LHCN-M2 (cell line): ENCODE measurements at places on chromosomes 7 and 10. TPM values are rescaled to one million over a fixed set of nuclear protein-coding genes. Genes with fewer than 3 reads are reported as not detected.

GRCh38 chr7:31096877-31097258 is 44.8 kb downstream of the ADCYAP1R1 start:
- DNase-seq = no peak

PDK4 gene
- 0.45 and 0.46 TPM in 2 replicates for total RNA-seq

BBIP1 gene
- 23.1 and 27.8 TPM in 2 replicates for total RNA-seq

GRCh38 chr10:106424981-106425380 is 739.5 kb downstream of the SORCS1 start:
- no peak for DNase-seq

GRCh38 chr10:110101464-110102144 is 93.8 kb downstream of the ADD3 start:
- DNase-seq = no peak

CCDC146 gene
- total RNA-seq = 0.92 and 2.1 TPM in 2 replicates

GRCh38 chr7:127953423-127954356 is 77.5 kb downstream of the LRRC4 start:
- DNase-seq = no peak

- DNase-seq = no peak
These were observed 210.3 kb downstream of the TRIL start for GRCh38 chr7:28747854-28748253.

- DNase-seq = peak; percentile 87
These were observed 14.6 kb downstream of the IFIT3 start for GRCh38 chr10:89342206-89342958.

LLCFC1 gene
- total RNA-seq = not detected in 2 replicates

PRKAR1B gene
- total RNA-seq = 21.0 and 23.0 TPM in 2 replicates

UCN3 gene
- total RNA-seq = not detected in 2 replicates

- DNase-seq = no peak
These were observed 9.6 kb downstream of the GDF10 start for GRCh38 chr10:47309408-47310089.

- no peak for DNase-seq
These were observed 316.3 kb downstream of the FRMD4A start for GRCh38 chr10:14014423-14014822.

DNA sequence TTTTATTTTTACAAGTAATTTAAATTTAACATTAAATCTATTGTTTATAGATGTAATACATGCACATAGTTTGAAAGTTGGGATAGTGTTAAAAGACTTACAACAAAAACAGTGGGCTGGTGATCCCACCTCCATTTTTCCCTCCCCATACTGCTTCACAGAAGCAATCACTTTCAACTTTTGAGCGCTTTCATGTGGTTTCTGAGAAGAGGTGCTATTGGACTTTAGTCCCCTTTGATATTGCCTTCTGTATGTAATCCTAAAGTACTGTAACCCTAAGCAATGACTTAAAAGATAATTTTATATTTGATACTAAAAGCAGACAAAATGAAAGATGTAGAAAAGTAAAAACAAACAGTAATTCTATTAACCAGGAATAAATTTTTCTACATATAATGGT is 88.1 kb upstream of the FAM171A1 start:
- no peak for DNase-seq

DNA sequence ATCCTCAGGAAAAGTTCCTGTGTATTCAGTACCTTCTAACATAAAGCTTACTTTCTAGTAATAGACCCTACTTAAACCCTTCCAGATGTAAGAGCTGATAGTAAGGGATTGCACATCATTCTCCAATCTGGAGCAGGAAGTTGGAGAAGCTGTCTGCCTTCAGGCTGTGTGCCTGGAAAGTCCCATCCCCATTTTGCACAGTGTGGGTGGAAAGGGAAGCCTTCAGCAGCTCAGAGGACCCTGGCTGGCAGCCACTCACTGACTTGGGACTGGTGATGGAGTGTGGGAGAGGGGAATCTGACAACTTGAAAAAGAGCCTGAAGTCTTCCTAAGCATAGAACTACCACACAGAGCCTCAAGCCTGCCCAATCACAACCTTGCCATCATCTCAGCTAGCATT is 164.1 kb upstream of the ADO start:
- no peak for DNase-seq

GRCh38 chr10:5587151-5588079 is 62.7 kb downstream of the CALML3 start:
- no peak for DNase-seq

OR2A7 gene
- total RNA-seq = not detected in 2 replicates

NPTX2 gene
- 3,060 and 3,846 TPM in 2 replicates for total RNA-seq

- no peak for DNase-seq
These were observed 140.0 kb upstream of the PHYHIPL start for GRCh38 chr10:59036311-59037017.

DNA sequence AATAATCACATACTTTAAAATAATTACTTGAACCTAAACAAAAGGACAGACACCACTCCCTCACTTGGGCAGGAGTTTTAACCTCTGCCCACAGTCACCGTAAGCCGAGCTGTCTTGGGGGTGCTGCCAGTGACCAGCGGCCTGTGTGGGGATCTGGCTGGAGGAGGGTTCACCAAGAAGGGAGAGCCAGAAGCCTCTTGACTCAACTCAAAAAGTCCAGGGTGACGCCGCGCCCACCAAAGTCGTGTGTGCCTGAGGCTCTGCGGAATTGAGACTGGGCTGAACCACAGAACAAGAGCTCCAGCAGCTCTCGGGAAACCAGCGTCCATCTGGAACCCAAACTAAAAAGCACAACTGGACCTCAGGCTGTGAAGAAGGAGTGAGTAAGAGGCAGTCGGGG is 35.8 kb downstream of the ZFAND2A start:
- peak; percentile 52 for DNase-seq

SPDYE6 gene
- total RNA-seq = not detected in 2 replicates

DNA sequence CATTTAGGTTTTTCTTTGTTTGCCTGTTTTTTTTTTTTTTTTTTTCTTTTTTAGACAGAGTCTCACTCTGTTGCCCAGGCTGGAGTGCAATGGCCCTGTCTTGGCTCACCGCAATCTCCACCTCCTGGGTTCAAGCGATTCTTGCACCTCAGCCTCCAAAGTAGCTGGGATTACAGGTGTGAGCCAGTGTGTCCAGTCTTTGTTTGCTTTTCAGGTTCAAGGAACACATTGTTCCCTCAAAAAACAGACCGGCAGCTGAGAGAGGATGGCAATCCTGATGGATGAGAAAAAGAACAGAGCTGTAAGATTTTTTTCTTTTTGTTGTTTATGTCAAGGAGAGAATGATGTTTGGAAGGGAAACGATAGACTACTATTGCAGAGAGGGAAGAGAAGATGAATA is 23.3 kb upstream of the RHOBTB1 start:
- DNase-seq = no peak

DNA sequence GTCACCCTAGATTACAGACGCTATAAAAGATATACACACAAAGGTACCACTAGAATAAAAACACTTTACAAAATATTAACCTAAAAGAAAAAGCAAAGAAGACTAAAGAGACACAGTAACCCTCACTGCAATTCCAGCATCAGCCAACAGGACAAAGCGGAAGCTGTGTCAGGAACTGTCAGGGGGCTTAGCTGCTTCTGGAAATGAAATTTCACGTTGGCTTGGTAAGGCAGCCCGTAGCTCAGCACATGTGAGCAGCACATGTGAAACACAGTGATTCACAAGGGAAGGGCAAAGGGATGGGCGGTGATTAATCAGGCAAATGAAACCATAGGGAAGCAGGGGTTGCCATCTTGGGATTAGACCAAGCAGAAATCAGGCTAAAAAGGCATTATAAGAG is 195.4 kb downstream of the MGMT start:
- DNase-seq = peak; percentile 2

DNA sequence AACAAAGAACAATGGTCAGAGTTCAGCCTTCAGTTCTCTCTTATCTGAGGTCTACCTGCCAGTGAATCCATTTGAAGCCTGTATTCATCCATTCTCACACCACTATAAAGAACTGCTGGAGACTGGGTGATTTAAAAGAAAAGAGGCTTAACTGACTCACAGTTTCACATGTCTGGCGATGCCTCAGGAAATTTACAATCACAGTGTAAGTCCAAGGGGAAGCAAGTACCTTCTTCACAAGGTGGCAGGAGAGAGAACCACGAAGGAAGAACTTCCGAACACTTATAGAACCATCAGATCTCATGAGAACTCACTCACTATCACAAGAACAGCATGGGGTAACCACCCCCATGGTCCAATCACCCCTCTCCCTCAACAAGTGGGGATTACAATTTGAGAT is 33.0 kb upstream of the SLC25A13 start:
- DNase-seq = no peak

DNA sequence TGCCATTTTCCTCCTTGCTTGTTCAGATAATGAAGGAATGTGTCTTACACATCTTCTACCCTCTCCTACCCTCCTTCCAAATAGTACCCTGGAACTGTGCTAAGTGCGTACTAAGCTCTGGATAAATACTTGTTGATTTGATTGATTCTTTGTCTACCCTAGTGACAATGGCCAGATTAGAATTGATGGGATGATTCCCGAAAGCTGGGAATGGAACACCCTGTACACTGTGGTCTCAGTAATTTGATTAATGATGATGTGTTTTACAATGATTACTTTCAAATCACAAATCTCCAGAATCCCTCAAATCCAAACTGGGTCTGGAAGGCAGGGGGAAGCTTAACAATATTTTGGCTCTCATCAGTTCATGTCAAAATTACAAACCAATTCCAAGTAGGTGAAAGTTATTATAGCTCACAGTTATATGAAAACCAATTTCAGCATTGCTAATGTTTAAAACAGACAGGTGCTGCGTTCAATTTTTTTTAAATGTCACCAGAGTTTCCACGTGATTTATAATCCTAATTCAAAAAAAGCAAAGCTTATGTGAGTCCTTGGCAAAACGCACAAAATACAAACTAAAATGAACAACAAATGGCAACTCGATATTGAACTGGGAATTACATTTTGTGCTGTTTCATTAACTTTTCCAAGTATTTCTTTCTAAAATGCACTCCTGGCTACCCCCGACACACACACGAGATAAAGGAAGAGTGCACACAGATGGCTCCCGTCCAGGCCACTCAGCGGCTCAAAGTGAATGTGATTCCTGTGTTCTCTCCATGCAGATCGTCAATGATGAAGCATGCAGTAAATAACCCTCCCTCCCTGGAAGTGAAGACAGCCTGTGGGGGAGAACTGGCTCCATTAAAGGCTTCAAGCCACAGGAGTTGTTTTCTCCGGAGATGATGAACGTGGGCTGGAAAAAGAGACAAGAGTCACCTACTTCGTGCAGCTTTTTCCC is 21.7 kb upstream of the ADRB1 start:
- DNase-seq = no peak

IL6 gene
- total RNA-seq = 1.7 TPM in 1 of 2 replicates, not detected in the other

DNA sequence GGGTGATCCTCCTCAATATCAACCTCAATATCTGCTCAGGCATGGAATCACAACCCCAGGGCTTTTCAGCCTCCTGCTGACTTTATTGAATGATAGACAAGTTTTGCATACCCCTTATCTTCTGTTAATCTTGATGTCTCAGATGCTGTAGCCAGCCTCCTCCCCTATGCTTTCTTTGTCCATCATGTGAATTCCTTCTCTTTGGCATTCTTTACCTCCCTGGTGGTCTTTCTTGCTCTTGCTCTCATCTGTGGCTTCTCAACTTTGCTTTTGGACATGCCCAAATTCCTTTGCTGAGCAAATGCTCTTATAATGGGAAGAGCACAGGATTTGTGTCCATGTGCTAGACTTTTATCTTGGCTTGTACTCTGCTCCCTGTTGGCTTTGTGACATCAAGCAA is 73.4 kb upstream of the FAM13C start:
- no peak for DNase-seq

DNA sequence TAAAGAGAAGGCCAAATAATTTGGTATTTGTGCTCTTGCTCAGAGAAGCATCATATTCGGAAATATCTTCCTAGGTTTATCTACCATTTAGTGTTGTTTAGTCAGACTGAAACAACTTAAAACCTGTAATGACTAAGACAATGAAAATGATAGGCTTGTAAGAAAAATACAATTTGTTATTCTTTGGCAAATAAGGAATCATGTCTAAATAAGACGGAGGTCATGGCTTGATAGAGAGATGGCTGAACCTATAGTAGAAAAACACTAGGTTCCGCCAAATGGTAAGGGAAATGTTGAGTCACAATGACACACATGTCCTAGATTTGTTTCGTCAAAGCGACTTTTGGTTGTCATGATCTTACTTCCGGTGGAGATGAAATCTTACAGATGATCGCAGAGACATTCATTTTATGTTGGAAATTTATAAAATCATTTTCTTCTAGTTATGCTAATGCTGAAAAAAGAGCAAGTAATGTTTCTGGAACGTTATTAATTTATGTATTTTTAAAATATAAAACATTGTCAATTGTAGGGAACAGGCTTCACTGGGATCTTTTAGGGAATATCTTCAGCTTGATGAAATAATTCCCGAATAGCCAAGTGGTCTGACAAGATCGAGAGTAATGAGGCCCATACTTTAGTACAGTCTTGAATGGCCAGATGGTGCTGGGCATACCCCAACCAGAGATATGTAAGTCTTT is 1.0 kb downstream of the SRGN start:
- peak; percentile 73 for DNase-seq

RSBN1L gene
- 13.7 and 18.8 TPM in 2 replicates for total RNA-seq

ZP3 gene
- 2.7 TPM in 1 of 2 replicates, not detected in the other for total RNA-seq

ACBD7 gene
- 2.0 and 2.1 TPM in 2 replicates for total RNA-seq
